ENCODE measurements at places on chromosomes 6 and 20.

- no peak for DNase-seq
These were observed 140.5 kb downstream of the HIVEP2 start for GRCh38 chr6:142804490-142804889.

DNA sequence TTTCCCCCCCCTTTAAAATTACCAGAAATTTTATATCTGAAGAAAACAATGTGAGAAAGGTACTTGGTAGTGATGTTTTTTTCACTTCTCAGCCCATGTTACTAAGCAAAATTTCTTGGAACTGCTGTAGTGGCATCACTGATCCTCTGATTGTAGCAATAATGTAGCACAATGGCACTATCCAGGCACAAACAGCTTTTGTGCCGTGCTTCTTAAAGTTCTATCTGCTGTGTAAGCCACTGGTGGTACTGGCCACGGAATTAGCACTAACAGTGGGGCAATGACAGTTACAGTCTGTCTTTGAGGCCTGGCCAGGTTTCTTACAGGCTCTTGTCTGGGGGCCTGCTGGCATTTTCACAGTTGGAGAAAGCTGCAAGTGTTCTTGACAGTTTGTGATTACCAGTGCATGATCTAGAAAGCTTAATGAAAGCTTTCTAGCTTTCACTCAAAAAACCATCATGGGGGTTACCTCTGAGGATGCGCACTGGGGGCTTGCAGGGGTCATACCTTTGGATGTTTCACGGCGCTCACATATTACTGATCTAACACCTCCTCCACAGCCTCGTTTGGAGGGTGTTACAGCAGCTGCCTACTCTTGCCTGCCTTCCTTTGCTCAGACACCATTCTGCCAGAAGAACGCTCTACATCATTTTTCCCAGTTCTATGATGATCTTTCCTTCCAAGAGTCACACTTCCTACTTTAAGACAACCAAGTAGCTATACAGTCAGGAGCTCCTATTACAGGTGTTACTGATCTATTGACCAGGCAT lies 58.4 kb upstream of the ARMH2 start:
- DNase-seq = no peak

- no peak for DNase-seq
These were observed 151.8 kb downstream of the NRN1 start for GRCh38 chr6:5854899-5855298.

- no peak for DNase-seq
These were observed 154.8 kb upstream of the SLC35B3 start for GRCh38 chr6:8589941-8590729.
